ENCODE measurements at places on chromosomes 4 and X.

DNA sequence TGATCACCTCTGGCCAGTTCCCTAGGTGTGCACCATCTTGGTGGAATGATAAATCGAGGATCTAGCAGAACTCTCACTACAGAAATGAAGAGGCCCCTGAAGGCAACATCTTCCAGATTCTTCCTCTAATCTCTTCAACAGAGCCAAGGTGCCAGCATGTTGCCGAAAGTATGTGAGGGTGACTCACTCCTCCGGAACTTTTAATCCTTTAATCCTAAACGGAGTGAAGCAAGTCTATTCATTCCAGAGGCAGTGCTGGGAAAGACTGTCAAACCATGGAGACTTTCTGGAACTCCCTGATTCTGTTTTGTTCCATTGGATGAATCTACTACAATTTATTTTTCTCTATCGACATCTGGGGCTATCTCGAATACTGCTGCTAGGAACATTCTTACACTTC lies 68.7 kb downstream of the SUPT20HL2 start:
- no peak for DNase-seq

GRCh38 chr4:150974252-150974640 lies 40.8 kb downstream of the LRBA start:
- DNase-seq: no peak

GRCh38 chr4:24252121-24252520 lies 332.2 kb downstream of the DHX15 start:
- DNase-seq: no peak

DNA sequence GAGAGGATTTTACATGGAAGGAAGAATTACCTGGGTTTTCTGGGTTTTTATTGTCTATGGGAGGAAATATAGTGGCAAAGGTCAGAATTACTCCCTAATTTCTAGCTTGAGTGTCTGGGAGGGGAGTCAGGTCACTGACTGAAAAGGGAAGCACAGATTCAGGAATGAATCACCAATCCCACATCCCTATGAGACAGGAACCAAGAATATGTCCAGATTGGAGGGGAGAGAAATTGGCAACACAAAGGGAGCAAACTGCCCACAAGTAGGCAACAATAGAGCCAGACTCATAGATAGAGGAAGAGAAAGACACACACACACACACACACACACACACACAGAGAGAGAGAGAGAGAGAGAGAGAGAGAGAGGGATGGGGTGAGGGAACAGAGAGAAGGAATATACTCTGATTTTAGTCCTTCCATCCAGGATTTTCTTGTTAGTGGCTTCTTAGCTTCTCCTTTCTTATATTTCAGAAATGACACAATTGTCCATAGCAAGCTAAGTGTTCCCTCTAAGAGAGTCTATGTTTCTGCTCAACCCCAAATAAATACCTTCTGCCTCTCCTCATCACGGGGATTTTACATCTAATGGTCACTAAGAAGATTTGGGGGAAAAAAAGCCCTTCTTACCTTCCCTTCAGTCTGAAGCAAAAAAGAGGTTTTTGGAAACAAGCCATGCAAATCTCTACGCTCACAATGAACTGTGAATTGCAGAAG lies 12.0 kb downstream of the P2RY10 start:
- DNase-seq: no peak

DNA sequence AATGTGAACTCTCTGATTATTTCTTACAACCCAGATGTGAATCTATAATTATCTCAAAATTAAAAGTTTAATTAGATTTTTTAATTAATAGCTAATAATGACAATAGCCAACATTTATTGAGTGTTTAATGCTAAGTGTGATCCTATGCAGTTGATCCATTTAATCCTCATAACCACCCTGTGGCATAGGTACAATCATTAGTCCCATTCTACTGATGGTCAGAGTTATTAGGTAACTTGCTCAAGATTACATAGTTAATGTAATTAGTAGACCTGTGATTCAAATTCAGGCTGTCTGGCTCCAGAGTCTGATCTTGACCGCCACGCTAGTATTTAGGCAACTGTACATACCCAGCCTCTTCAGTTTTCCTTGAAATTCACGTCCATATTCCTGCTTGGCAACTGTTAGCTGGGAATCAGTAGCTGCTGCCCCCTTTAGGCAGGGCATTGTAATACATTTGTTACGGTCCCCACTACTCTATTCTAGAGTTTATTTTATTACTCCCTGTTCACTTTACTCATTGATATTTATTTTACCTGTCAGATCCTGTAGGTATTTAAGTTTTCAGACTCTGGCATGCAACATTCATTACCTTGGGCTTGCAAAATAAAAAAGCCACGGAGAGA lies 20.6 kb upstream of the TEC start:
- no peak for DNase-seq

GRCh38 chrX:124842205-124842604 lies 477.5 kb upstream of the TEX13C start:
- DNase-seq: no peak

- no peak for DNase-seq
These were observed 42.8 kb downstream of the TENM3 start for GRCh38 chr4:182286035-182286434.

GRCh38 chr4:167578906-167579305 lies 344.6 kb upstream of the SPOCK3 start:
- no peak for DNase-seq

GRCh38 chr4:151842430-151843079 lies 81.7 kb upstream of the GATB start:
- no peak for DNase-seq

GRCh38 chrX:133323431-133323830 lies 91.9 kb downstream of the GPC4 start:
- DNase-seq: no peak

GRCh38 chr4:88008743-88009171 lies 1.3 kb downstream of the PKD2 start:
- DNase-seq: no peak

DNA sequence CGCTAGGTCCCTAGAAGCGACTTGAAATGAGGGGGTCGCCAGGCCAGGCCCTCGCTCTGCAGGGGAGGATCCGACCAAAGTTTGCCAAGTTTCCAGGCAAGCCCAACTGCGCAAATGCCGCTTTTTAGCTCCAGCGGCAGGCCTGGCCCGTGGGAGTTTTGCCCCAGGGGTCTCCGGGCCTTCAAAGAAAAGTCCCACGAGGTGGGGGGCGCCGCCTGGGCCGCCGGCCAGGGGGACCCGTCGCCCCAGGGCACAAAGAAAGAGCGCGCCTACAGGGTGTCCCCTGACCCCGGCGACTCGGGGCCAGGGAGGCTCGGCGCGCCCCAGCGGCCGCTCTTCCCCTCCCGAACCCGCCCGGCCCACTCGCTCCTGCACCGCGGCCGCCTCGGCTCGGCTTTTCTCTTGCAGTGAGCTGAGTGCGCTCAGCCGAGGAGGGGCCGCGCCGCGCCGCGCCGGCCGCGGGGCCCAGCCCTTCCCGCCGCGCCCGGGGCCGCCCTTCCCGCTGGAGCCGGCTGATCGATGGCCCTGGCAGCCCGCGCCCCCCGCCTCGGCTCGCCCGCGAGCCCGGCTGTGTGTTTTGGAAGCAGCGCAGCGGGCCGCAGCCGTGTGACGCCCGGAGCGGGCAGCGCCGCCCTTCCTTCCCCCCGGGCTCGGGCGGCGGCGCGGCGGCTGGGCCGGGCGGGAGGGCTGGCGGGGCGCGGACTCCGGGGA lies 754 bp upstream of the KLF3 start:
- no peak for DNase-seq

DNA sequence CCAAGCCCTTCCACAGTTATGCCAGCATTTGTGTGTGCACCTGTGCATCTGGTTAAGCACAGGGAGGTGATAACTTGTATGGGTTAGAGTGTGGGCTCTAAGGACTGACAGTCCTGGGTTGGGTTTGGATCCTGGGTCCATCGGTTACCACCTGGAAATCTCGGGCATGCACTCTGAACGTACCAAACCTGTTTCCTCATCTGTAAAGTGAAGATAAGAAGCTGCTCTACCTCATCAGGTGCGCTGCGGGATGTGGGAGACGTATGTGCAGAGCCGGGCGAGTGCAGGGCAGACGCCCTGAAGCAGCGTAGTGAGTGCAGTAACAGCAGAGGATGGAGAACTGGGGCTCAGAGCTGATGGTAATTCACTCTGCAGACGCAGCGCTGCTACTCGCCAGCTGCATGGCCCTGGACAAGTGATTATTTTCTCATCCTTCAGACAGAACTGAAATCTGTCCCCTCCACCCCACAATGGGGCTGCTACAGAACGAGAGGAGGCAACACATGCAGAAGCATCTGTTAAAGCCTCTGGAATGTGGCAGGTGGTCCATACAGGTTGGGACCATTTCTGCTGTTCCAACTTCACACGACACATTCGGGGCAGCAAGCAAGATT lies 64.4 kb downstream of the HADH start:
- DNase-seq: no peak

DNA sequence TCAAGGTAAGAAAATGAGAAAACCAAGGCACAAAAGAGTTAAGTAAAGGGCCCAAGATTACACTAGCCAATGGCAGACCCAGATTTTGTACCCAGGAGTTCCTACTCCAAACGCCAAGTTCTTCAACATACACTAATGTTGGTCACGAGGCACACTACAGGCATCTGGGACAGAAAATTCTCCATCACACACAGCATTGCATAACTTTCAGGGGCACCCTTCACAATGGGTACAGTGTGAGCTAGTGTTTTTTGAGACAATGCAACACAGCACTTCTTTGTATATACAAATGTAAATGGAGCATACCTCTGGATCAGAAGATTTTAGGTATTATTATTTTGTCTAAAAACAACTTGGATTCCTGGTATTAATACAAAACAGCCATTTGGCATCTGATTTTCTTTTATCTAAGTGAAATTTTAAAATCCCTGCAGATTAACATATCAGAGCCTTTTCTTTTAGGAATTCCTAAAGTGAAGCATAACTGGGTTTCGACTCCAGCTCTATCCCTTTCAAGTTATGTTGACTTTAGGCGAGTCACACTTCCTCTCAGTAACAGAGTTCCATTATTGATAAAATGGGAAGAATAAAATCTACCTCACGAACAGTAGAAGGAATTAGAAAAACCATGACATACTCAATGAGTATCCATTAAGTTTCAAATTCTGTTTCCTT lies 41.1 kb downstream of the ADGRA3 start:
- DNase-seq: no peak

- DNase-seq: no peak
These were observed 2.0 kb downstream of the TRAPPC2 start for GRCh38 chrX:13732246-13733067.

DNA sequence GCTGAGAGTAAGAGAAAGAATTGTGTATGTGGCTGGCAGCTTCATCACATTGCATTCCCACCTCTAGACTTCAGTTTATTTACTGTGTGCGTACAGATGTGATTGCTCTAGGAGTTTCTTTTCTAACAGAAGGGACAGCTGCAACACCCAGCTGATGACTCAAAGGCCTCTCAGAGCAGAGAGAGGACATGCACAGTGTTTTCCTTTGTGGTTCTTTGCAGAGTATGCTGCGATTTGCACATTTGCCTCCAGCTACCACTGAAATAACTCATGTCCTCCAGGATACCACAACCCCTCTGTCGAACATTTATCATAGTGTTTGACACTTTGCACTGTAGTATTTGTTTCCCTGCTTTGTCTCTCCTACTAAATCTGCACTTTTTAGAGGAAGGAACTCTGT lies 294.1 kb downstream of the STIM2 start:
- no peak for DNase-seq

DNA sequence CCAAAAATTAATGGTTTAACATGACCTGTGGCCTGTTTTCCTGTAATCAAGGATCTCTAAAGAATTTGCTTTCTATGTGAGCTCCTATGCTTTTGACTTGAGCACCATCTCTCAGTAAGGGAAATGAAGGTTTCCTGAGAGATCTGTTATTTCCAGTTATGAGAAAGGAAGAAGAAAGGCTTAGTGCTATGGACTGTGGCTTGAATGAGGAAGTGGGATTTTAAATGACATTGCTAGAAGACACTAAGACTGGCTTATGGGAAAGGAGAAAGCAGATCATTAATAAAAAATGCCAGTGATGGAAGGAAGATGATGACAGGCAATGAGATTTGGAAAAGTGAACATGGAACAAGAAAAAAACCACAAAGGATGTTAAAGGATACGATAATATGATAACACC lies 285.4 kb downstream of the OPHN1 start:
- no peak for DNase-seq

DNA sequence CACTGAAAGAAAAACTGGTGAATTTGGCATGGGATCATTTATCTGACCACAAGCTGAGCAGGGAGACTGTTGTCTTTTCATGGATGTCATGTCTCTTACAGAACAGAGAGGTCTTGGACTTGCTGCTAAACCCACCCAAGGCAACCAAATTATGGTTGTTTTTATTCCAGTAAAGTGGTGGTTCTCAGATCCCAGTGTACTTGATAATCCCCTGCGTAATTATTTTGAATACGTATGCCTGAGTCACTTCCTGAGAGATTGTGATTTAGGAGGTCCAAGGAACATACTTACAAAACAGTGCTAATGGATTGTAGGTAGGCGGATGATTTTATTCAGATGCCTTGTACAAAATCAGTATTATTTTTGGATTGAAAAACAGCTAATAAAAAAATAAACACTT lies 585.6 kb downstream of the IL1RAPL1 start:
- DNase-seq: no peak

DNA sequence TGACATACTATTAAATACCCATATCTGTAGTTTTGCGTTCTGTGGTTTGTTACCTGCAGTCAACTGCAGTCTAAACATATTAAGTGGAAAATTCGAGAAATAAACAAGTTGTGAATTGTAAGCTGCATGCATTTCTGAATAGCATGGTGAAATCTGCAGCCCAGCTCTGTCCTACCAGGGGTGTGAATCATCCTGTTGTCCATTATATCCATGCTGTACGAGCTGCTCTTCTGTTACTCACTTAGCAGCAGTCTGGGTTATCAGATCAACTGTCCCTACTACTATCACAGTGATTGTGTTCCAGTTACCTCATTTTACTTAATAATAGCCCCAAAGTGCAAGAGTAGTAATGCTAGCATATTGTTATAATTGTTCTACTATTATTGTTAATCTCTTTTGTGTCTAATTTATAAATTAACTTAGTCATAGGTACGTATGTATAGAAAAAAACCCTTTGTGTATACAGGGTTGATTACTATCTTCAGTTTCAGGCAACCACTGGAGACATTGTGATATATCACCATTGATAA lies 173.7 kb upstream of the FAT4 start:
- DNase-seq: no peak
